ENCODE measurements at places on chromosomes 5 and 9. TPM values are rescaled to one million over a fixed set of nuclear protein-coding genes. Genes with fewer than 3 reads are reported as not detected.

Gene WHRN
- total RNA-seq, result 5.0 TPM

Gene MSX2
- 4.6 TPM for total RNA-seq

Gene C5orf15
- 52.8 TPM for total RNA-seq

Gene FST
- 2.0 TPM for total RNA-seq

Gene IL9
- not detected for total RNA-seq

Gene SPATA31A7
- total RNA-seq, result not detected

Gene TMEM174
- not detected for total RNA-seq

Gene PRDM9
- total RNA-seq, result not detected

Gene ADAMTS19
- total RNA-seq, result not detected

Gene EGR1
- 12.8 TPM for total RNA-seq

Gene ASB6
- 20.0 TPM for total RNA-seq

Gene TNC
- total RNA-seq, result 0.43 TPM

Gene SPINK13
- total RNA-seq, result 0.27 TPM

Gene TMEM8B
- 3.5 TPM for total RNA-seq

Gene CCNJL
- total RNA-seq, result 10.0 TPM

Gene GALT
- 16.1 TPM for total RNA-seq

Gene CHD1
- 36.3 TPM for total RNA-seq

Gene NTNG2
- 3.1 TPM for total RNA-seq

Gene DAB2
- total RNA-seq, result 7.6 TPM

Gene GLDC
- total RNA-seq, result 13.3 TPM

Gene ATP6V1G1
- 106 TPM for total RNA-seq

Gene GEMIN5
- 24.3 TPM for total RNA-seq

Gene FOXD4
- 0.33 TPM for total RNA-seq

Gene PCDHGA12
- total RNA-seq, result not detected

Gene SAPCD2
- 23.9 TPM for total RNA-seq

Gene C9orf43
- 0.73 TPM for total RNA-seq

Gene SPATA31A3
- not detected for total RNA-seq

Gene DPYSL3
- total RNA-seq, result 20.4 TPM

Gene FUT7
- total RNA-seq, result 0.07 TPM

Gene LCN12
- total RNA-seq, result 1.3 TPM

Gene GRAMD2B
- total RNA-seq, result 1.1 TPM

Gene PCDHGA1
- 0.26 TPM for total RNA-seq

Gene SH3TC2
- 0.41 TPM for total RNA-seq

Gene IFT74
- total RNA-seq, result 13.6 TPM
